Stimulated activated effector memory CD8-positive, alpha-beta T cell treated with anti-CD3 and anti-CD28 coated beads, Interleukin-12 subunit alpha, Interleukin-12 subunit beta, amount 100 ng/mL, for 72 hours (primary cell): ENCODE measurements at places on chromosomes 6 and 20.

GRCh38 chr6:117818449-117818848 is 88.6 kb upstream of the SLC35F1 start:
- DNase-seq: no peak

DNA sequence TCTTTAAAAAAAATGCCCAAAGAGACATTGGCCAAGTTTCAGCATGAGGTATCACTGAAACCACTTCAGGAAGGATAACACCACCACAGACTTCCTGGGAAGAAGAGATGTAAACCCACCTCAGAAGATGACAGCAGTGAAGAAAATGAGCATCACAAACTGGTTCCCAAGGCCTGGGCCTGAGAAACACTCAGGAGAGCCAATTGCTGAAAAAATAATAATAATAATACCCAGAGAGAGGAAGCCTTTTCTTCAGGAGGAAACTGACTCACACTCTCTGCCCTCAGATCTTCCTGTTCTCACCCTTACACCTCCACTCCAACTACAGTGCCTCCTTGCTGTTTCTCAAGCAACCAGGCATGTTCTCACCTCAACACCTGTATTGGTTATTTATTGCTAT is 68.1 kb upstream of the MAFB start:
- no peak for DNase-seq

- no peak for DNase-seq
Measured at GRCh38 chr6:82248273-82248735, 760 bp upstream of the IBTK start.

DNA sequence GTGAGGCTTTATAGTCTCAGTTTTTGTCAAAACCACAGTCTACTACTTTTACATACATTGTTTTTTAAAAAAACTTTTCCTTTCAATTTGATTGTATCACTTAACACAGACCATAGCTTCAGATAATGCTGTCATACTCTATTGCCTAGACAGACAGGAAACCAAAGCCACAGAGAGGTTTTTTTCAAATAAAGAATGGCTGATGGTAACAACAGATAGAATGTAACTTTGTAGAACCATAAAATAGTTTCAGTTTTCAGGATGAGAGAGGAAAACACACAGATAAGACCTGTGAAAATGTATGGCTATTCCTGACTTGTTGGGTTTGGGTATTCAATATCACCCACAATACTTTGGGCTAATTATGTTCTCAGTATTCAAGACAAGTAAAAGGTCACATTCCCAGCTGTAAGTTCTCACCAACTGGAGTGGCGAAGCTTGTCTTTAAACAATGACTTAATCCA is 94.0 kb downstream of the ADGRG6 start:
- DNase-seq: no peak

- DNase-seq: no peak
Measured at GRCh38 chr6:20172842-20173456, 39.3 kb downstream of the MBOAT1 start.

DNA sequence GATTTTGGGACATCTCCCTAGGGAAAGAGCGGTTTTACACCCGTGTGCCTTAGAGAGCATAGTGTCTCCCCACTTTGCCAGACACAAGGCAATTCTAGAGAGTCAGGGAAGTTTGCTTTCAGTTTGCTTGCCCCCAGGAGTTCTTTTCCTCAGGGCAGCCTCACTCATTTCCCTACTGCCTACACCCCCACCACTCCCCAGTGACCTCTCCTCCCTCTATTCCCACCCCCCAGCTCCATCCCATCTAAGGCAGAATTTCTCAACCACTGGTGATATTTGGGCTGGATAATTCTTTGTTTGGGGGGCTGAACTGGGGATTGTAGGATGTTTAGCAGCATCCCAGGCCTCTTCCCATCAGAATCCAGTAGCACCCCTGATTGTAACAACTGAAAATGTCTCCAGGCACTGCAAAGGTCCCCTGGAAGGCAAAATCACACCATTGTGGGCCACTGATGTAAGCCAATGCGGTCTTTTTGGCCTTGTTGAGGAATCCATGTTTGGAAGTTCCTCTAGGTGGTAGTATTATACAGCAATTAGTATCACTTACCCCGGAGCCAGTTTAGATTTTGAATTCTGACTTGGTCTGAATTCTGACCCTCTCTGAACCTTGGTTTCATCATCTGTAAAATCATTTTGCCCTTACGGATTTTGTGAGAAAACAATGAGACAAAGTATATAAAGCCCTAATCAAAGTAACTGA is 1.3 kb downstream of the EPPIN start:
- DNase-seq: no peak

GRCh38 chr20:20084296-20084752 is 32.0 kb downstream of the CFAP61 start:
- no peak for DNase-seq

DNA sequence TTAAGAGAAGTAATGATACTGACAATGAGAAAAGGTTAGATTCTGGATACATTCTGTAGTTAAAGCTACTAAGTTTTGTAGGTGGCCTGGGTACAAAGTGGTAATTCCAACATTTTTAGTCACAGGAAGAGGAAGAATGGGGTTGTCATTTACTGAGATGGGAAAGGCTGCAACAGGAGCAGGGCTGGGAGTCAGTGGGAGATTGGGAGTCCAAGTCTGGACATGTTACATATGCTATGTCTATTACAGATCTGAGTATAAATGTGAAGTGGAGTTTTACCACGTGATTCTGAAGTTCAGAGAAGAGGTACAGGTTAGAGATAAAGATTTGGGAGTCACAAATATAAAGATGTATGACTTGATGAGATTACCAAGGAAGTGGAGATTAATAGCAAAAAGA is 116.2 kb downstream of the RWDD2A start:
- no peak for DNase-seq
